Activated CD4-positive, alpha-beta T cell treated with anti-CD3 and anti-CD28 coated beads, Interleukin-2, amount 10 ng/mL, durations not matched to agents 24 days and 14 days (primary cell): ENCODE measurements at places on chromosomes 6 and 20. TPM values are rescaled to one million over a fixed set of nuclear protein-coding genes. Genes with fewer than 3 reads are reported as not detected.

- peaks cover 53% of the 10 kb centered on the region for H3K36me3 ChIP-seq
- H3K27ac ChIP-seq = no peak overlapping the region
- DNase-seq = no peak
- no peaks in the 10 kb centered on the region for H3K27me3 ChIP-seq
- H3K4me1 ChIP-seq = peaks cover 26% of the 10 kb centered on the region
These were observed 38.7 kb downstream of the TTI1 start for GRCh38 chr20:37994512-37994911.

DNA sequence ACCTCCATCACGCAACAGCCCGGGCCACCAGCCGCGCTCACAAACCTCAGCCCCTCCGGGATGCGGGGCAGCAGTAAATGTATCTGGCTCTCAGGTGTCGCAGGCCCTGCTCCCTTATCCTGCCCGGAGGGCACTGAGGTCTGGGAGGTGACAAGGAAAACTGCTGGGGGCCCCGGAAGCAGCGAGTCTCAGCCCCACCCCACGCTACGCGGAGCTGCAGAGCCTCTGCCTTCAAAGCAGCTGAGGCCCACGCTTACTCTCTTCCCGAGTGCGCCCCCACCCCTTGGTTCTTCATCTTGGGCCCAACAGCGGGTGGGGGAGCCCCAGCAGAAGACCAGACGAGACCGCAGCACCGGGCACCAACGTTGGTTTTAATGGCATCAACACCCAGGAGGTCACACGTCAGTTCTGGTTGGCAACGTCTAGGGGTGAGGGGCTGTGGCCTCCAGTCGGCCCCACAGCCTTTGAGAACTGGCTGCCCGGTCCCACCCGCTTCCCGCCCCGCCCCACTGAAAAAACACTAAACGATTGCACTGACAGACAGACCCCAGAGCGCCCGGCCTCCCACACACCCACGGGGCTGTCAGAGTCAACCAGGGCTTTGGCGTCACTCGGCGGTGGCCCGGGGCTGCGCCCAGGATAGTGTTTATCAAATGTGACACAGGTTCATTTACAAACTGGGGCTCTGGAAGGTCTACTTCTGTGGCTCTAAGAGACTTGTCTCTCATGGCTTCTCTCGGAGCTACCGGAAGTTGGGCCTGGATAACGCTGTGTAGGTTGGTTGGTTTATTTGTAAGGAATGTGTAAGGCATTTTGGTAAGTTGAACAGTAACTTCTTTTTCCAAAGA is 43.7 kb downstream of the DSTN start:
- no peak overlapping the region for H3K4me3 ChIP-seq
- no peaks in the 10 kb centered on the region for H3K27me3 ChIP-seq
- peaks cover 24% of the 10 kb centered on the region for H3K4me1 ChIP-seq
- H3K36me3 ChIP-seq = peaks cover 8% of the 10 kb centered on the region

- no peaks in the 10 kb centered on the region for H3K36me3 ChIP-seq
- no peaks in the 10 kb centered on the region for H3K27me3 ChIP-seq
- no peak for DNase-seq
- no peaks in the 10 kb centered on the region for H3K4me1 ChIP-seq
- H3K27ac ChIP-seq = no peak overlapping the region
These were observed 158.1 kb upstream of the GMDS start for GRCh38 chr6:2403546-2403945.

The MAP7 gene
- total RNA-seq = 1.0 and 1.1 TPM in 2 replicates

The DACT2 gene
- total RNA-seq = 1.8 and 1.9 TPM in 2 replicates

DNA sequence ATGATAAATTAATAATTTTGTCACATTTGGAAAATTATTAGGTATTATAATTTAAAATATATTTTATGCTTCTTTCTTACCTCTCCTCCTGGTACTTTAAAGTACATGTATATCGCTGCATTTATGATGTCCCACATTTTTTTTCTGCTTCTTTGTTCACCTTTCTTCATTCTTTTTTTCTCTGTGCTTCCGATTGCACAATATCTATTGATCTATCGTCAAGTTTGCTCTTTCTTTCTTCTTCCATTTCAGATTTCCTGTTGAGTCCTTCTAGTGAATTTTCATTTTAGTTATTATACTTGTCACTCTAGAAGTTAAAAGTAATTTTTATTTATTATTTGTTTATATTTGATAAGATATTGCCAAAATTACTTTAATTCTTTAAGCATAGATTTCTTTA is 441.0 kb upstream of the HS3ST5 start:
- H3K36me3 ChIP-seq = no peaks in the 10 kb centered on the region
- H3K4me1 ChIP-seq = no peaks in the 10 kb centered on the region
- H3K27ac ChIP-seq = no peak overlapping the region

The TSBP1 gene
- total RNA-seq = not detected in 2 replicates

DNA sequence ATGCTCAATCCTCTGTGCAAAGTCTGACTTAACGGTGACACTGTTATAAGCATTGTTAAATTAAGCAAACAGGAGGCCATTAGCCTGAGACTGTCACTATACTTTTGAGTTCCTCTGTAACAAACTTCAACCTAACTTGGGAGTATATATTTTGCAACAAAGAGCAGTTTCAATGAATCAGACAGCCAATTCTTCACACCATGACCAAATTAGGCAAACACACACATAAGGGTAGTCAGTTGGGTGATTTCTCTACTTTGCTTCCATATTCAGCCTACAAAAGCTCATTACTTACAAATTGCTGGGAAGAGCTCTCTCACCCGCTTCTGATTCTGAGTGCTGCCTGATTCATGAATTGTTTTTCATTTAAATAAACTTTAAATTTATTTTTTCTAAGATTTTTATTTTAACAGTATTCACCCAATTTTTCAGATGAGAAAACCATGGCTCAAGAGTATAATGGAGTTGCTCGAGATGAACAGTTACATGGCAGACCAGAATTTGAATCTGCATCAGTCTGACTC is 60.5 kb downstream of the HACE1 start:
- no peaks in the 10 kb centered on the region for H3K4me1 ChIP-seq
- no peaks in the 10 kb centered on the region for H3K27me3 ChIP-seq
- peaks cover 33% of the 10 kb centered on the region for H3K36me3 ChIP-seq

- no peak overlapping the region for H3K4me3 ChIP-seq
- no peaks in the 10 kb centered on the region for H3K4me1 ChIP-seq
These were observed 24.9 kb downstream of the NCR2 start for GRCh38 chr6:41360314-41360685.

DNA sequence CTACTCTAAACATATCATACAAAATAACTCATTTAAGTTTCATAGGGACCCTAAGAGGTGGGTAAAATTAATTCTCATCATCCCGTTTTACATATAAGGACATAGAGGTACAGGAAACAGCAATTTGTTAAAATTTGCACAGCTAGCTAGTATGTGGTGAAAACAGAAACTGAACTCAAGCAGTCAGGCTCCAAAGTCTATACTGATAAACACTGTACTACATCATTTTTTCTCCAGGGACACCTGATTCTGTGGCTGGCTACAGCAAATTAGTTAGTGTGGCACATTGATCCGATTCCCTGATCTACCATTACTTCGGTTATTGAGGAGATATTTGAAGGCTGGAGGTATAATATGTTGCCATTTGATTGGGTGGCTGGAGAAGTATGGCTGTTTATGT is 36.2 kb upstream of the E2F3 start:
- H3K4me3 ChIP-seq = peak overlapping the region; percentile 73
- peaks cover 2% of the 10 kb centered on the region for H3K27me3 ChIP-seq
- peaks cover 10% of the 10 kb centered on the region for H3K36me3 ChIP-seq
- DNase-seq = peak; percentile 72
- peak overlapping the region; percentile 96 for H3K27ac ChIP-seq
- peaks cover 51% of the 10 kb centered on the region for H3K4me1 ChIP-seq

DNA sequence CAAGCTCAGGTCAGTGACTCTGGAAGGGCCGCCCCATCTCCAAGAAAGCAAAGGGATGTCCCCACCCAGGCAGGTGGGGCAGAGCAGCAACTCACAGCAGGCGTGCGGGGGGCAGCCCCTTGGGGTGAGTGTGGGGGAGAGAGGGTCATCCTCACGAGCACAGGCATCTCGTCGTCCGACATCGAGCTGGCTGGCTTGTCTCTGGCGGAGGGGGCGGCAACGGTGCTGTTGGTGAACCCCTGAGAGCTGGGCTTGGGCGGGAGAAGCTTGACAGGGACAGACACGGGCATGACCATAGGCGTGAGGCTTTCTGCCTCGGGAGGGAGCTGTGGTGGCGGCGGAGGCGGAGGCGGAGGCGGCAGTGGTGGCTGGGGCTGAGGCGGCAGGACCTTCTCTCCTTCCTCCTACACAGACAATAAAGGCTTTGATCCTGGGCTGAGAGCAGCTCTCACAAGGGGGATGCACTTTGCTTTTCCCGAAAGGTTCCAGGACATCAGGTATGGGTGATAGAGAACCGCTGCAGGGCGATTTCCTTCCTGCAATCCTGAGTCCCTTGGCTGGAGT is 45.6 kb upstream of the MRPS10 start:
- peaks cover 8% of the 10 kb centered on the region for H3K4me1 ChIP-seq
- peaks cover 28% of the 10 kb centered on the region for H3K36me3 ChIP-seq
- no peaks in the 10 kb centered on the region for H3K27me3 ChIP-seq
- H3K4me3 ChIP-seq = no peak overlapping the region
- H3K27ac ChIP-seq = peak overlapping the region; percentile 41

GRCh38 chr6:166775923-166776220 is 148.8 kb upstream of the RPS6KA2 start:
- H3K36me3 ChIP-seq = no peaks in the 10 kb centered on the region
- H3K27ac ChIP-seq = no peak overlapping the region
- no peak for DNase-seq
- H3K4me3 ChIP-seq = no peak overlapping the region
- peaks cover 4% of the 10 kb centered on the region for H3K27me3 ChIP-seq
- H3K4me1 ChIP-seq = peaks cover 3% of the 10 kb centered on the region

DNA sequence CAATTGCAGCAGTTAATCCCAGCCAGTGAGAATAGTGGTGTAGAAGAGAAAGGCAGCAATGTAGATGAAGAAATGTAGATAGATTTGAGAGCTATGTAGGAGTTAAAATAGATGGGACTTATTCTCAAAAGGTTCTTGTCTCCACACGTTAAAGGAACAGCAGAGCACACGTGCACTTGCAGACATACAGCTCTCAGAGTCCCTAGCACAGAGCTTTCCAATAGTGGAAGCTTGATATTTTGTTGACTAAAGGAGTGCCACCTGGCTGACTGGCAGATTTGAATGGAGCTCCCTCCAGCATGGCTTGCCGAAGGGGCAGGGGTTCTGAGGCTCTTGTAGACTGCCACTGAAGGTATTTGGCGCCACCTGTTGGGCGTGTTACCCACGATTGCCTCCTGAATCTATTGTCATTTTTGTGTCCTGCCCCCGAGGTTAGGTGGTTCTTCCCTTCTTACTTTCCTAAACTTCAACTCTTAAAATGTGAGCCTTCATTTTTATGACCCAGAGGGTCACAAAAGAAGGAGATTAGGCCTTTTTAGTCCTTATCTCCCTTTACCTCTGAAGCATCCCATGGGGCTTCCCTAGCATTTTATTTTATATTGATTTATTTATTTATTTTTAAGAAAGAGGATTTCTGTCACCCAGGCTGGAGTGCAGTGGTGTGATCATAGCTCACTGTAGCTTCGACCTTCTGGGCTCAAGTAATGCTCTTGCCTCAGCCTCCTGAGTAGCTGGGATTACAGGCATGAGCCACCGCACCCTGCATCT is 16.4 kb downstream of the BRD2 start:
- H3K36me3 ChIP-seq = peaks cover 24% of the 10 kb centered on the region
- peaks cover 16% of the 10 kb centered on the region for H3K4me1 ChIP-seq
- peak overlapping the region; percentile 22 for H3K27ac ChIP-seq
- peak; percentile 96 for DNase-seq
- H3K4me3 ChIP-seq = no peak overlapping the region

The RNF39 gene
- not detected in 2 replicates for total RNA-seq

DNA sequence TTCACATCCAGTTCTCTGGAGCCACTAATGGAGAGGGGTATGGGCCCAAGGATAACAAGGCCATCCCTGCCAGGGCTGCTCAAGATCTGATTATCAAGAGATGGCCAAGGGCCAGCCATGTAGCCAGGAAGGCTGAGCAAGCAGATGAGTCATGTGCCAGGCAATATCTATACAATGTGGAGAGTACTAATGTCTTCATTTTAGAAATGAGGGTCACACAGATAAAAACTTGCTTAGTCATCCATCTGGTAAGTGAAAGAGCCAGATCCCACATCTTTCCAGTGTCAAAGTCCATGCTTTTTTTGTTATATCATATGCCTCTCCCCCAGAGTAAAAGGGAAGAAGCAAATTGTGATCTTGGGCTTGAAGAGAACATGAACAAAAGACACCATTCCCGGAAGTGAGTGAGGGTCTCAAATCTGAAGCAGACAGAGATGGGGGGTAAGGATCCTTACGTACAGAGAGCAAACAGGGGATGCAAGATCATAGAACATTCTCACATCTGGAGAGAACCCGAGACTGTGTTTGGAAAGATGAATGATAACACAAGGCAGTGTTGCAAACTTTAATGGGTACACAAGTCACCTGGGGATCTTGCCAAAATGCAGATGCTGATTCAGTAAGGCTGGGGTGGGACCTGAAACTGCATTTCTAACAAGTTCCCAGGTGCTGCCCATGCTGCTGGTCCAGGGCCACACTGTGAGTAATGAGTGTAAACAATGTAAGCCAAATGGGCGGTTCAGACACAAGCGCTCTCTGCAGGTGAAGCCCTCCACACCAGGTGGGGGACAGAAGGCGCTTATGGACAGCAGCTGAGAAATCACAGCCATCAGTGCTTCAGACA is 20.0 kb upstream of the GSTA3 start:
- H3K4me1 ChIP-seq = no peaks in the 10 kb centered on the region
- DNase-seq = no peak
- no peak overlapping the region for H3K27ac ChIP-seq
- no peaks in the 10 kb centered on the region for H3K36me3 ChIP-seq

DNA sequence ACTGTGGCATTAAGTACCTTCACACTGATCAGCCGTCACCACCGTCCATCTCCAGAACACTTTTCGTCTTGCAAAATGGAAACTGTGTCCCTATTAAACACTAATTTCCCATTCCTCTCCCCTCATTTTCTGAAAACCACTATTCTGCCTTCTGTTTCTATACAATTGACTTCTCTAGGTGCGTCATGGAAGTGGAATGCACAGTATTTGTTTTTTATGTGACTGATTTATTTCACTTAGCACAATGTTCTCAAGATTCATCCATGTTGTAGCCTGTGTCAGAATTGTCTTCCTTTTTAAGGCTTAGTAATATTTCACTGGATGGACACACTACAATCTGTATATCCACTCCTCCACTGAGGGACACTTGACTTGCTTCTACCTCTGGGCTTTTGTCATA is 53.8 kb upstream of the PDE10A start:
- no peaks in the 10 kb centered on the region for H3K36me3 ChIP-seq
- no peak overlapping the region for H3K4me3 ChIP-seq
- no peaks in the 10 kb centered on the region for H3K4me1 ChIP-seq
- no peak for DNase-seq
- H3K27me3 ChIP-seq = no peaks in the 10 kb centered on the region

The RIMS1 gene
- total RNA-seq = not detected in 2 replicates

- peaks cover 39% of the 10 kb centered on the region for H3K27me3 ChIP-seq
- H3K27ac ChIP-seq = no peak overlapping the region
- peaks cover 5% of the 10 kb centered on the region for H3K4me1 ChIP-seq
- no peak for DNase-seq
- peak overlapping the region; percentile 47 for H3K4me3 ChIP-seq
These were observed 117.0 kb downstream of the MYLK4 start for GRCh38 chr6:2633736-2634135.

The ADAM33 gene
- total RNA-seq = not detected in 2 replicates
